ENCODE measurements at places on chromosomes 3 and 15. TPM values are rescaled to one million over a fixed set of nuclear protein-coding genes. Genes with fewer than 3 reads are reported as not detected.

Gene NRG4
- 8.7 TPM for total RNA-seq

Gene SHQ1
- 18.6 TPM for total RNA-seq

DNA sequence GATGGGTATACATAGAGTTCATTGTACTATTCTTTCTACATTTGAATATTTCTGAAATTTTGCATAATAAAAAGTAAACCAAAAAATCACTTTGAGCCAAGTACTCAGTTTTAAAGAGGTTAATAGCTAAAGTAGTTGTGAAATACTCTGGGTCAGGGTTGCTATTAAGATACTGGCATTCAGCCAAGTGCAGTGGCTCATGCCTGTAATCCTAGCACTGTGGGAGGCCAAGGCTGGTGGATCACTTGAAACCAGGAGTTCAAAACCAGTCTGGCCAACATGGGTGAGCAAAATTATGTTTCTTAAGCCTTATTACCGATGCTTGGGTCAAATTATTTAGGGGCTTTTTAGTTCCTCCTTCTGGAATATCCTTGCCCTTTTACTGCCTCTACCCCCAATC, 122.0 kb upstream of the MELTF start:
- DNase-seq = no peak

Gene CFAP92
- total RNA-seq = 1.1 TPM

- DNase-seq = no peak
Observed at GRCh38 chr3:136836511-136837156, 17.7 kb downstream of the SLC35G2 start.

DNA sequence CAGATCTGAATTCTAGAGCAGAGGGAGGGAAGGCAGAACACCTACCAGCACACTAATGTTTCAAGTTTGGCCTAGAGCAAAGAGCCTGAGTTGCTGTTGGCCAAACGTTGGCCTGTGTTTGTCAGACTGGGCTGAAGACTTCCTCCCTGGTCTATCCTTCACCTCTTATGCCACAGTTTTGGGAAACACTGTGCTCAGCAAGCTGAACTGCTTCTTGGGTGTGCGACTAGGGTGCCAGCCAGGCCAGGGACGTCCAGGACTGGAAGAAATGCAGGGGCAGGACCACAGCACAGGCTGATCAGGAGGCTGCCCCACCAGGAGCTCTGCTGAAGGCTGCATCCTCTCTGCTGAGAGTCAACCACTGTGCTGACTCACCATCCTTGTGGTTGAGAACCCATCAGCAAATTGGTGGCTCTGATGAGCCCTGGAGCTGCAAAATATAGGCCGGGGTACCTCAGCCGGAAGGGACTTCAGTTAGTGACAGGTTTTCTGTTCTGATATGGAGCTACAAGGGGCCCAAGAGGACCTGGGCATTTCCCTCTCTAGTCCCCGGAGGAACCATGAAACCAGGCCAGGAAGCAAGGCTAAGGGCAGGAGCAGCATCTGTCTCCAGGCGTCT, 131.6 kb upstream of the RASGRP1 start:
- no peak for DNase-seq

DNA sequence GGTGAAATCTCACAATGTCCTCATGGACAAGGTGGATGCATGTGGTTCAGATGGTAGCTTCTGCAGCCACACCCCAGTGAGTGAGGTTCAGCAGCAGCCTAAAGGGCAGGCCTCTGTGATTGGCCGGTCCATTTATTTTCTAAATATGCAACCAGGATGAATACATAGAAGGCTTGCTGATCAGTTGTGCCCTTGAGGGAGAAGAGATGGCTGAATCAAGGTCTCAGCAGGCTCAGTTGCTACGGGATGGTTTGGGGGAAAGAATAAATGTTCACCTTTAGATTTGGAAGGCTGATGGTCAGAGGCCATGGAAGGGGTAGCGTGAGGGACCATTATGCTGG, 53.7 kb upstream of the FGD5 start:
- no peak for DNase-seq

Gene CKMT1A
- not detected for total RNA-seq

Gene UROC1
- total RNA-seq = not detected

Gene SLC2A2
- total RNA-seq = not detected

DNA sequence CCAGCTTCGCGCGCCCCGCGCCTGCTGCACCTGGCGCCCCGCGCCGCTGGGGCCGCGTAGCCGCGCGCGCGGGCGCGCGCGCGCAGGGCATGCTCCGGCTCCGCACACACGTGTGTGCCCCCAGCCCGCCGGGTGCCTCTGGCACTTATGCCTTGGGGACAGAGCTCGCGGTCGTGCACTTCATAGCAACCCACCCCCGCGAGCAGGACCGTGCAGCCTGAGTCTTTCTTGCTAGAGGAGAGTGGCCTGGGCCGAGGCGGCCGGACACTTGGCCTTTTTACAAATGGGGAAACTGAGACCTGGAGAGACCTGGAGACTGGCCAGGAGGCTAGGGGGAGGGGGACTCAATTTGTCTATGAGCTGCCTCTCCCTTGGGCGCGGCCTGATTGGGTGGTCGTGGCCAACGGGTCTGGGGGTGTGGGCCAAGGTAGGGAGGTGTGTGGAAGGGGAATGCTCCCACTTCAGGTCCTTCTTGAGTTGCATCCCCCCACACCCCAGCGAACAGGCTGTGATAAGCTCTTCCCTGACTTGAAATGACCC, 562 bp downstream of the NBEAL2 start:
- no peak for DNase-seq

- DNase-seq = no peak
Observed at GRCh38 chr3:49359623-49360022, 1.5 kb upstream of the GPX1 start.

- DNase-seq = peak; percentile 83
Observed at GRCh38 chr15:41557673-41558399, 1.2 kb upstream of the TYRO3 start.

Gene DUOXA1
- 5.8 TPM for total RNA-seq

DNA sequence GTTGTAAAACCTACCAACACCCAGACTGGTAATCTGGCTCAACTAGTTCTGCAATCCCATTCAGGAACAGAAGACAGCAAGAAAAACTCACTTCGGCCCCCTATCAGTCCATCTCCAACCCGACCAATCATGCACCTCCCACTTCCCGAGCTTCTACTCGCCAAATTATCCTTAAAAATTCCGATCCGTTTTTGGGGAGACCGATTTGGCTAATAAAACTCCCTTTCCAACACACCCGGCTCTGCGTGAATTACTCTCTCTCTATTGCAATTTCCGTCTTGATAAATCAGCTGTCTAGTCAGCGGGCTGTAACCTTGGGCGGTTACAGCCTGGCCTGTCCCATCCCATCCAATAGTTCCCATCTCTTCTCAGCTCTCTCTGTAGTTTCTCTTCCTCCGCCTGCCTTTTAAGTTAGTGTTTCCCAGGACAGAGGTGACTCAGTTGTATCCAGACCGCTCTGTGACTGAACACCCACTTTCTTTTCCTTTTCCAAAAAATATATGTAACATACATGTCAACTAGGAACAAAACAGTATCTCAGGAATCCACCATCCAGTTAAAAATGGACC, 780 bp upstream of the ACAD9 start:
- no peak for DNase-seq

- no peak for DNase-seq
Observed at GRCh38 chr15:70748281-70748747, 15.0 kb downstream of the UACA start.

GRCh38 chr15:62046078-62046743, 14.0 kb downstream of the VPS13C start:
- no peak for DNase-seq

Gene HESX1
- total RNA-seq = 2.4 TPM

Gene ZNF660
- total RNA-seq = 18.7 TPM

- no peak for DNase-seq
Observed at GRCh38 chr3:122060040-122060698, 5.0 kb downstream of the CD86 start.

- no peak for DNase-seq
Observed at GRCh38 chr15:51497806-51498205, 124.8 kb downstream of the DMXL2 start.

Gene ACKR4
- total RNA-seq = not detected

DNA sequence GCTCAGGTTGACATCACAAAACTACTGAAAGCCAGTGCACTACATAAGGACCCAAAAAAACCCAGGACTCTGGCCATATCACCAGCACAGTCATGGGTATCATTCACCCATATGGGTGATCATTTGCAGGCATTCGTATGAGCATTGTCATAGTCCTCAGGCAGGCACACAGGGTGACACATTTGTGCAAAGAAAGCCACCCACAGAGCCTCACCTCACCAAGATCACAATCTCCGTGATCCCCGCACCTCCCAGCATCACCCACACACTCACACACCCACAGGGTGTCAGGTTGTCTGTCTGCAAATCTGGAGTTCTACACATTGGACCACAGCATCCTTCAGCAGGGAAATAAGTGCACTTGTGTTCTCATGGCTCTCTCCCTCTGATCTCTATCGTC, 166.0 kb upstream of the LPP start:
- no peak for DNase-seq

DNA sequence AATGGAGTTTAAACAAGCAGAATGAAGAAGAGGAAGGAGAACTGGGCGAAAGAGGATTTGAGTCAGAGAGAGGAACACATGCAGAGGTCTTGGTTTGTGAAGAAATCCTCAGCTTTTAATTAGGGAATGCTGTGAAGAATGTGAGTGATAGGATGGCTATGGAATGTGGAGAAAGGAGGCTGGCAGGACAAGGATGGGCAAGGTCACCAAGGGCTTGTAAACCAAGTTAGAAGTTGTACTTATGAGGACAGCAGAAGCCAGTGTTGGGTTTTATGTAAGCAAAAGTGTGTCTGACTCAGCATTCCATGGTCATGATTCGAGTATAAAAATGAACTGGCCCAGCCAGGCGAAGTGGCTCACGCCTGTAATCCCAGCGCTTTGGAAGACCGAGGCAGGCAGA, 60.0 kb upstream of the IL12A start:
- DNase-seq = no peak

- no peak for DNase-seq
Observed at GRCh38 chr3:124804875-124805274, 74.6 kb downstream of the UMPS start.

GRCh38 chr3:11662392-11662990, 18.8 kb upstream of the VGLL4 start:
- DNase-seq = no peak

Gene GPD1L
- 9.3 TPM for total RNA-seq

GRCh38 chr3:16534640-16535262, 21.3 kb upstream of the RFTN1 start:
- DNase-seq = no peak

GRCh38 chr3:105958237-105959000, 89.6 kb upstream of the CBLB start:
- no peak for DNase-seq

Gene MESP1
- total RNA-seq = 0.89 TPM

DNA sequence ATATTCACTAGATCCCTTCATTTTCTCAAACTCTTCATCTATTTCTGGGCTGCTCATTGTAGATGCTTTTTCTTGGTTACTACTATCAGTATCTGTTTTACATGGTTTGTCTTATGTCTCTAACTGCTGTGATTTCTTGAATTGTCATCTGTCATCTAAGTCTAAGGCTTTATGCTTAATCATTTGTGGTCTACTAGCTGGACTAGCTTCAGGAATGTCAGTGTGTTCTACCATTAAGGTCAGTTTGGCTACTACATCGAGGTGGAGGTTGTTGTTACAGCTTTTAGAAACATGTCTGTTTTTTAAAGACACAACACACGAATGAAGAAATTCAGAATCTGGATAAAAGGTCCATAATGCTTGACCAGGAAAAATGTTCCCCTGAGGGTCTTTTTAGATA, 82.2 kb downstream of the ABI3BP start:
- DNase-seq = no peak

GRCh38 chr15:87816811-87817210, 439.7 kb downstream of the NTRK3 start:
- no peak for DNase-seq

GRCh38 chr3:186807231-186807630, 949 bp upstream of the RFC4 start:
- DNase-seq = no peak

- no peak for DNase-seq
Observed at GRCh38 chr15:22778796-22779195, 7.6 kb upstream of the NIPA1 start.

Gene SEC62
- 104 TPM for total RNA-seq

DNA sequence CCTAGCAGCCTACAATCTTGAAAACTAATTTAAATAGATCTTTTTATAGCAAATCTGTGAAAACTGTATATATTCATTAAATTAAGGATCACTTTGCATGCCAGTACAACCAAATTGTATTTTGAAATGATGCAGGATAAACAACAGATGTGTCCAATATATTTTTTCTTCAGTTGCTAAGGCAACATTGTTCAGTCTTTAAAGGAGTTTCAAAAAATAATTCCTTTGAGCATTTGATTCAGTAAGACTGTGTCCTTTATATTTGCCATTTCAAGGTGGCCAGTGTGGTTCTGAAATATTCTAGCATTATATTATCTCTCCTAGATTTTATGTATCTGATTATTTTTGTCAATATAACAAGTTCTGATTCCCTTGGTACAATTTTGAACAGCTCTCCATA, 254.7 kb downstream of the PLOD2 start:
- DNase-seq = no peak

Gene H1-8
- total RNA-seq = not detected

Measured in mesothelial cell of epicardium (in vitro differentiated cells).